Stimulated activated CD4-positive, alpha-beta T cell treated with anti-CD3 and anti-CD28 coated beads, Interleukin-4, amount 100 ng/mL, for 1 hour (primary cell): ENCODE measurements at places on chromosomes 3 and 15.

DNA sequence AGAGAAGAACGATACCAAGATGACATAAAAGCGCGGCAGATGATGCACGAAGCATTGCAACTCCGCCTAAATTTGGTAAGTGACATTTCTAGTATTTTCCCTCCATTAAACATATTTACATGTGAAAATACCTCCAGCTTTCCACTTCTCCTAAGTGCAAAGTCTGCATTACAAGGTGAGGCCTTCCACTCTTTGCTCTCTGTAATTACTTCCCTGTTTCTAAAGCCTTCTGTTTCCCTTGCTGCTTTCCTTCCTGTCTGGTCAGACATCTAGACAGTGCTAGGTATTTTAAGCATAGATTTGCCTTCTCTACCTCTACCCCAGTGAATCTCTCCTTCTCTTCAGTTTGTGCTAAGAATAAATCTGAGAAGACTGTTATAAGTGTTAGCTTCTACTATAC is 1.9 kb downstream of the P2RY12 start:
- DNase-seq = no peak

GRCh38 chr3:29686889-29687592 is 406.2 kb downstream of the RBMS3 start:
- DNase-seq = no peak

GRCh38 chr3:120858521-120858920 is 49.5 kb upstream of the STXBP5L start:
- DNase-seq = no peak

DNA sequence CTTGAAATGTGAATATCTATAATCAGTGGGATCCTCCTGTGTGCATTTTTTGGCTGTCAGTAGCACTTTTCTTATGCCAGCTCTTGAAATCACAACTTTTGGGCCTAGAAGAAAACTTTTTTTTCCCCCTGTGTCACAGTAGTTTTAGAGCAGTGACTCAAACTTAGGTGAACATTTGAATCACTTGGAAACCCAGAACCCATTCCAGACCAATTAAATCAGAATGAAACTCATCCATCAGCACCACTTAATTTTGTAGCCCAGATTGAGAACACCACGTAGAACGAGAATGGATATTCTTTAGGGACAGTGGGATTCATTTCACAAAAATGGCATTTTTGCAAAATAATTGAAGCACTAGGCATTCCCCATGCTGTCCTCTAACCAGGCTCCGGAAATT is 224.8 kb upstream of the NANOGP8 start:
- no peak for DNase-seq

GRCh38 chr3:65927576-65927975 is 111.1 kb downstream of the MAGI1 start:
- no peak for DNase-seq

- no peak for DNase-seq
Observed at GRCh38 chr3:16400106-16400931, 113.2 kb downstream of the RFTN1 start.

GRCh38 chr3:72665701-72666446 is 182.4 kb downstream of the SHQ1 start:
- DNase-seq = peak; percentile 55

DNA sequence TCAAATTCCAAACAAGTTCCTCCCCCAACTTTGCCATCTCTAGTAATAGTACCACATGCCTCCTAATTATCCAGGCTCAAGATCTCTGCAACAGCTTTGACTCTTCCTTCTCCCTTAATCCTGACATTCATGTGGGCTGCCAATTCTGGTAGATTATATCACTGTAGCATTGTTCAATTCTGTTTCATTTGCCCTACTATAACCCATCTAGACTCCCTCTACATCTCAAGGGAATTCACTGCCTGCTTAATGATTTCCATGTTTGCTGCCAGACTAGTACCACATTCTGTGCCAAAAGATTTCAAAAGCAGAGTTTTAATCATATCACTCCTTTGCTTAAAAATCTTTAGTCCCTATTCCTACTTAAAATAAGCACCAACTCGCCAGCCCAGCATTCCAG is 34.6 kb upstream of the PPIB start:
- no peak for DNase-seq

DNA sequence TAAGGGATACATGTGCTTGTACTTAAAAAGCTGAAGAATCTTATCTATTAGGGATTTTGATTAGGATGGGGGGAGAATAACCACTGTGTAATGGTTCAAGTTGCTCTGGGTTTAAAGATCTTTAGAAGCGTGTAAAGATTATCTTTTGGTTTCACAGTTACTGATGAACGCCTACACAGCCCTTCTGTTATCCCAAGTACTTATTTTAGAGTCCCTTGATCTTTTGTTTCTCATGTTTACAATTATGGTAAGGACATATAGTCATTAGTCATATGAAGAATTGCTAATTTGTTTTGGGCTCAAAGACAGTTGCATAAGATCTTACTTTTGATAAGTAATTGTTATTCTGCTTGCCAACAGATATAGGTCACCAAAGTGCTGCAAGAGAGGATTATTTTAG is 160.1 kb downstream of the PLCL2 start:
- no peak for DNase-seq

GRCh38 chr3:187941848-187942194 is 196.6 kb upstream of the BCL6 start:
- no peak for DNase-seq

DNA sequence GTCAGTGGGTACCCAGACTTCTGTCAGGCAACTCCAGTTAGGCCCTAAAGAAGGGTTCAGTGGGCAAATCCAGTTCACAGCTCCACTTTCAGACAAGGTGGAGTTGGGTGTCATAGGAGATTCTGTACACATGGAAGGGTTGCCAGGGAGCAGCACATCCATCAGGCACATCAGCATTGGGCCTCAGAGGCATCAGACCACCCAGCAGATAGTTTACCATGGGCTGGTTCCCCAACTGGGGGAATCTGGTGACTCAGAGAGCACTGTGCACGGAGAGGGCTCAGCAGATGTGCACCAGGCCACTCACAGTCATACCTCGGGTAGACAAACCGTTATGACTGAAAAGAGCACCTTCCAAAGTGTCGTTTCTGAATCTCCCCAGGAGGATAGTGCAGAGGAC is 27.2 kb downstream of the SYNM start:
- no peak for DNase-seq

GRCh38 chr3:71872256-71872655 is 87.3 kb upstream of the PROK2 start:
- DNase-seq = no peak

- DNase-seq = no peak
Observed at GRCh38 chr15:90020021-90020735, 19.1 kb downstream of the ZNF710 start.

DNA sequence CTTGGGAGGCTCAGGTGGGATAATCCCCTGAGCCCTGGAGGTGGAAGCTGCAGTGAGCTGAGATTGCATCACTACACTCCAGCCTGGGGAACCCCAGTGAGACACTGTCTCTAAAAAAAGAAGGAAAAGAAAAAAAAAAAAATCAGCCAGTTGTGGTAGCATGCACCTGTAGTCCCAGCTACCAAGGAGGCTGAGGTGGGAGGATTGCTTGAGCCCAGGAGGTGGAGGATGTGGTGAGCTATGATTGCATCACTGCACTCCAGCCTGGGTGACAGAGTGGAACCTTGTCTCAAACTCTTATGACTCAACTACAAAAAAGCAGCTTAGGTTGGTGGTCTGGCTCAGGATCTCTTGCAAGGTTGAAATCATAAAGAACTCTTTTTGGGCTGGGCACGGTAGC is 19.3 kb upstream of the GPX1 start:
- DNase-seq = peak; percentile 30

- no peak for DNase-seq
Observed at GRCh38 chr15:66105286-66106265, 148.0 kb downstream of the MEGF11 start.

- DNase-seq = no peak
Observed at GRCh38 chr3:149891621-149892020, 78.6 kb downstream of the RNF13 start.

GRCh38 chr15:86541540-86541939 is 461.9 kb downstream of the AGBL1 start:
- DNase-seq = no peak

DNA sequence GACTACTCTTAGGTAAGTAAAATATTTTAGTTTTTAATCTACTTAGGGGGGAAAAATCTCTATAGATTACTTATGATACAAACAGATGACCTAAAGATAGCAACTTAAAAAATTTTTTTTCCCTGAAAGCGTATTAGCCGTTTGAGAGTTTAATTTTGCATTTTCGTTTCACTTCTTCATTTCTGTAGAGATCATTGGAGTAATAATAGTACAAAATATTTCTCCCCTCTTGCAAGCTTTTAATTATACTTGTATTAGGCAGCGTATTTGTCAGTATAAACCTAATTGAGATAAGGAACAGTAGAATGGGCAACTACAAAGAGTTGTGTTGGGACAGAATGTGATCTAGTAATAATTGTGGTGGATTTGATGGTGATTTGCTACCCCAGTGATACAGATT is 10.3 kb downstream of the SKIL start:
- no peak for DNase-seq

DNA sequence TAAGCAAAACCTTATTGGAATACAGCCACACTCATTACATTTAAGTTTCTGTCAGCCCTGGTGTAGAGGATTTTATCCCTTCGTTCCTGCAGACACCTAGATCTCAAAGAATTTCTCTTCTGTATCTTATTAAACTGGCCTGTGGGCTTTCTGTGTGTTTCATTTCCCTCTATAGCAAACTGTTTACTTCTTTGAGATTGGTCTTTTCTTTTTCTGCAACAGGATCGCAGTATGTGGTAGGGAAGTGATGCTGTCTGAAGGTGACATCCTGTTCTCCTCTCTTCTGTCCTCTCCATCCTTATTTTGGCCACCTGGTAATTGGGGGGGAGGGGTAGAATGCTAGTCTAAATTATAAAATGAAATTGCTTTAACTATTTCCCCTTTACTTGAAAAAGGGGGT is 25.5 kb downstream of the ATP1B3 start:
- no peak for DNase-seq

DNA sequence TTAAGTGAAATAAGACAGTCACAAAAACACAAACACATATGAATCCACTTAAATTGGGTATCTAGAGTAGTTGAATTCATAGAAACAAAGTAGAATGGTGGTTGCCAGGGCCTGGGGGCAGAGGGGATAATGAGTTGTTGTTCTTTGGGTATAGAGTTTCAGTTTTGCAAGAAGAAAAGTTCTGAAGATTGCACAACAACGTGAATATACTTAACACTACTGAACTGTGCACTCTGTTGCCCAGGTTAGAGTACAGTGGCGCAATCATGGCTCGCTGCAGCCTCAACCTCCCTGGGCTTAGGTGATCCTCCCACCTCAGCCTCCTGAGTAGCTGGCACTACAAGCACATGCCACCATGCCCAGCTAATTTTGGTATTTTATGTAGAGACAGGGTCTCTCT is 14.9 kb downstream of the GRAMD2A start:
- DNase-seq = no peak

GRCh38 chr15:80480909-80481308 is 76.7 kb downstream of the ARNT2 start:
- no peak for DNase-seq

DNA sequence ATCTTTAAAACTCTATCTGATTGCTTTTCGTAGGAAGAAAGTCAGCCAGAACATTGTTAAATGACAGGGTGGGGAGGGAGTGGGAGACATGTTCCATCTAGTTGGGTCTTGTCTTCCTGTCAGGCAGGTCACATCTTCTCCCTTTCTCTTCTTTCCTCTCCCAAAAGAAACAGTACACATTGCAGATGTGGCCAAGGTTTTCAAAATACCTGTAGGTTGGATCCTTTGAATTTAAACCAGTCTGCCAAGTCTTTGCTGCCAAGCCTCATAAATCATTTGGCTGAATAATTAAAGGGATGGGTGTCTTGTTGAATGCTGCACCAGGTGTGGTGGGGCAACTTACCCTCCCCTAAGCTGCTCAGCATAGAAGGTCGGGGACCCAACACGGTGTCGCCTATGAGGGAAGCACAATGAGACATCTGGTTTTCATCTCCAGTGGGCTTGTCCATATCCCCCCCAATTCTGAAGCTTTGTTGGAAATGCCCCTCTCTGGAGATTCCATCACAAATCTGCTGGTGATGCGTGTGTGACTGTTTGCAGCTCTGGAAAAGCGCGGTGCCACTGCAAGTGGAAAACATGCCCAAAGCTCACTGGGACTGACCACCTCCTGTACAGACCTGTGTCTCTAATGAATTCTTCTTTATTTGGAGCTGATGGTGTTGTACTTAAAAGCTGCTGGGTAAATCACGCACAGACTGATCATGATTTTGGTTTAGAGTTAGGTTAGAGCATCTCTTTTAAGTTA is 112.6 kb downstream of the FILIP1L start:
- DNase-seq = no peak

DNA sequence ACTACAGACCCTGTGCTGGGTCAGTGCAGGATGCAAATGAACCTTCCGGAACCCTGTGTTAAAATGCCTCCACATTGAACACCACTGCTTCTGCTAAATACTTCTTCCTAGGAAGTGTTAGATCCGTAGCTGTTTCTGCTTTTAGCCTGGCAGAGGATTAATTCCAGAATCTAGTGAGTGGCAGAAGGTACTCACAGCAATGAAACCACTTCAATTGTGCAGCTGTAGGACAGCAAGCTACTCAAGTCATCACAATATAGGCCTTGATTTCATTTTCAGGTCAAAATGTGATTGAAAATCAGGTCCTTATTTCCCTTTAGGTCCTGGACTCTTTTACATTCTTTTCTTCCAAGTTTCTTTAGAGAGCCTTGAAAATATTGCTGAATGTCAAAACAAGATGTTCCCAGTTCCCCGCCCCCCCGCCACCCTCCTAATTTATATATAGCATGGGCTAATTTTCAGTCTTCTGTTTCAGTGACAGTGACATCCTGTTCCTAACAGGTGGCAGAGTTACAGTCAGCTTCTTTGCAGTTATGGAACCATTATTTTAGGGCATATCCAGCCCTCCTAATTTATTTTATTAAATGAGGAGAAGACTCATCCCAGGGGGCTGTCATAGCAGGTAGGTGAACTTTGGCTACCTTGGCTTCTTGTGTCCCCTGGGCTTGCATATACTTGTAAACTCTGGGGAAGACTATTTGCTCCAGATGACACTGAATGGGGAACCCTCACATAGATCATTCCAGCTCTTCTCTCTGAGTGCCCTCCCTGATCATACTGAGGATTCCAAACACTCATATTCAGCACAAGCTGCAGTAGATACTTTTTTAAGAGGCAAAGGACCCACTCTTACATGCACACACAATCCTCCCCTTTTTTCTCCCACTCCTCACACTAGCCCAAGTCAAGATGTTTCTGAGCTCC is 28.0 kb upstream of the ARNT2 start:
- DNase-seq = no peak

- no peak for DNase-seq
Observed at GRCh38 chr3:15948388-15948787, 150.6 kb upstream of the ANKRD28 start.

DNA sequence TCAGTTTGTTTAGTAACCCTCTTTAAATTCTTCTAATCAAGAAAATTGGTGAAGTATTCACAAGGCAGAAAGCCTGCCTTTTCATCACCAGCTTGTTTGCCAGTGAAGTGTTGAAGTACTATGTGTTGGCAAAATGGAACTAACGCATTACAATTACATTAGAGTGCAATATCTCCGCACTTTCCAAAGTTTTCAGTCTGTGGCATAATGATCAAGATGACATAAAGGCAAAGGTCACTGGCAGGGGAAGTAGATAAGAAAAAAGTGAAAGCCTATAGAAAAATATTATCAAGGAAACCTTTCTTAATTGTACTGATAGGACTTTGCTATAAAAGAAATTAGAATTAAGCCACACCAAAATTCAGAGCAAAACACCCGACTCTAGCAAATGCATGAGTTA is 25.0 kb upstream of the TM4SF1 start:
- no peak for DNase-seq
